Thyroid gland (tissue), 4 donors: ENCODE measurements at places on chromosomes 16 and 17.

GRCh38 chr17:13292291-13292690 lies 274.5 kb upstream of the ELAC2 start:
- no peak for DNase-seq

DNA sequence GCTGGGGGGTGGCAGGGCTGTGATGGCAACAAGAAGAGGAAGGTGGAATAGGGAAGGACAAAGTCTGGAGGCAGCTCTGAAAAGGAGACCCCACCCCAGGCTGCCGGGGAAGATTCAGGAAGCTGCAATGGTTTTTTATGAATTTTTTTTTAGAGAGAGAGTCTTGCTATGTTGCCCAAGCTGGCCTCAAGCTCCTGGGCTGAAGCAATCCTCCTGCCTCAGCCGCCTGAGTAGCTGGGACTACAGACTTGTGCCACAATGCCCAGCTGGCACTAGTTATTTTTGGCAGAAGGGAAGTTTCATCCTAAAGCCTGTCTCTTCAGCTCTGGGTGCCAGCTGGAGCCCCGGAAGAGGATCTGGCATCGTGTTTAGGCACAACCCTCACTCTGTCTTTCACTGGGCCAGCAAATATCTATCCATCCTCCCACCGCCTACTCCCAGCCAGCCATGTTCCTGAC lies 1.3 kb upstream of the CES3 start:
- DNase-seq, result no peak

DNA sequence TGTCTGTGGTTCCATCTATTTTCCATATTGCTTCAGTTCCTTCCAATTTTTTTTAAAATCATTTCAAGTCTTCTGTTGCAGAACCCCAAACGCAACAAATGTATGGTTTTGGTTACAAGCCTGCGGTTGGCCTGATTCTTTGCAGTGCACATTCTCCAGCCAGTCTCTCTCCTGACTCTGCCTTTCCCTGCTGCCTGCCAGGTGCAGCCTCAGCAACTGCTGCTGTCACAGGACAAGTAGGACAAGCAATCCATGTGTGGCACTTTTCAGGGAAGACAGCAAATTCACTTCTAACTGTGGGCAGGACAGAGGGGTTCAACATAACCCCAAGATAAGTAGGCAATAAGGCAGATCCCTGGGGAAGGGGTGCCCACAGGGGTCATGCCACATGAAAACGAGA lies 24.2 kb downstream of the EMP2 start:
- DNase-seq, result no peak

GRCh38 chr16:70157477-70158260 lies 15.9 kb upstream of the CLEC18C start:
- no peak for DNase-seq
